Fibroblast of skin of scalp (primary cell): ENCODE measurements at places on chromosomes 7 and 10.

GRCh38 chr10:78139341-78139740 is 105.7 kb downstream of the RPS24 start:
- DNase-seq, result no peak

DNA sequence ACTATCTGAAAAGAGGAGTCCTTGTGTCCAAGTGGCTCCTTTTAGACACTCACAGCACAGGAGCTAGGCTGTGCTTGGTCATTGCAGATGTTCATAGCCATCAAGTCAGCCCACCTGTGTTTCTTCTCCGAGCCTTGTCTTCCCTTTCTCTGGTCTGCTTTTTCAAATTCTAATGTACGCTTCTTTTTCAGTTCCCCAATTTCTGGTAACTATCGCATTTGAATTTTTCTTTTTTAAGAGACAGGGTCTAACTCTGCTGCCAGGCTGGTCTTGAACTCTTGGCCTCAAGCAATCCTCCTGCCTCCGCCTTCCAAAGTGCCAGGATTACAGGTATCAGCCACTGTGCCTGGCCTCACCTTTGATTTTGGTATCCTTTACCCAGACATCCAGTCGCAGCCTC is 18.9 kb downstream of the APBB1IP start:
- no peak for DNase-seq

DNA sequence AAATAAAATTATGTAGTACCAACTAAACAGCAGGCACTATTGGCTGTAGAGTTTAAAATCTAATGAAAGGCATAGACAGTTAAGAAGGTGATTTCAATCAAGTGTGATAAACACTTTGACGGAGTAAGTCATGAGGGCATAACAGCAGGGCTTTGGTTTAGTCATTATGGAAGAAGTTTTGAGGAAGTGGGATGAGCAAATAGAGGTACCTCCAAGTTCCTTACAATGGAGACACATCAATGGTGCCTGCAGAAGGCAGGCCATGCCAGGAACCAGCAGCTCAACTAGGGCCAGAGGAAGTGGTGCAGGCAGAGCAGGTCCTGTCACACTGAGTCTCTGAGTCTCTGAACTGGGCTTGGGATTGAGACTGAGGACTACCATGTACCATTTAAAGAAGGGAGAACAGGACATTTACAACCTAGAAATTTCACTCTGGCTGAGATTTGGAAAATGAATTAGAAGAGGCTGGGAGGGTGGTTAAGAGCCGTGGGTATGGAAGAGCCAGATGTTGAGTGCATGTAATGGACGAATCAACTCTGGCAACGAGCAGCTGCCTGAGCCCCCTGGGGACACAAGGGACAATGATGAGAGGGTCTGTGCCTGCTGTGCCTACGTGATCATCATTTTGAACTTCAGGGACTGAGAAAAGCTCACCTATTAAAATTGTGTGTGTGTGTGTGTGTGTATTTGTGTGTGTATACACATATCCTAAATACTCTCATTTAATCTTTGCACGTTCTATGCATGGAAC is 208.7 kb upstream of the POM121L12 start:
- no peak for DNase-seq

DNA sequence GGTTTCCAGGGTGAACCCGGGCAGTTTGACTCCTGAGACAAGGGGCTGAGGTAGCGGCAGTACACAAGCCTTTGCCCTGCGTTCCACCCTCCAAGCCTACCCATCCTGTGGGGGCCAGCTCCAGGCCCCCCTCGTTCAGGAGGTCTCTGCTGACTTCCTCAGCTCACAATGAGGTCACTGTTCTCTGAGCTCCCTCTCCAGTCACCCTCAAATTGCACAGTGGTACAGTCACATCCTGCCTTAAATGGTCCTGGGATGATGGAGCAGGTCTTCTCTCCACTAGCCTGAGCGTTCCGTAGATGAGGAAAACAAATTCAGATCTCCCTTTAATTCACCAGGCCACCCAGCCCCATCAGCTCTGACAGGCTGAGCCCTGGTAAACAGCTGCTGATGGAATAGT is 90.2 kb downstream of the SH3PXD2A start:
- peak; percentile 66 for DNase-seq

- peak; percentile 54 for DNase-seq
Measured at GRCh38 chr10:117391436-117392205, 16.4 kb upstream of the PDZD8 start.

DNA sequence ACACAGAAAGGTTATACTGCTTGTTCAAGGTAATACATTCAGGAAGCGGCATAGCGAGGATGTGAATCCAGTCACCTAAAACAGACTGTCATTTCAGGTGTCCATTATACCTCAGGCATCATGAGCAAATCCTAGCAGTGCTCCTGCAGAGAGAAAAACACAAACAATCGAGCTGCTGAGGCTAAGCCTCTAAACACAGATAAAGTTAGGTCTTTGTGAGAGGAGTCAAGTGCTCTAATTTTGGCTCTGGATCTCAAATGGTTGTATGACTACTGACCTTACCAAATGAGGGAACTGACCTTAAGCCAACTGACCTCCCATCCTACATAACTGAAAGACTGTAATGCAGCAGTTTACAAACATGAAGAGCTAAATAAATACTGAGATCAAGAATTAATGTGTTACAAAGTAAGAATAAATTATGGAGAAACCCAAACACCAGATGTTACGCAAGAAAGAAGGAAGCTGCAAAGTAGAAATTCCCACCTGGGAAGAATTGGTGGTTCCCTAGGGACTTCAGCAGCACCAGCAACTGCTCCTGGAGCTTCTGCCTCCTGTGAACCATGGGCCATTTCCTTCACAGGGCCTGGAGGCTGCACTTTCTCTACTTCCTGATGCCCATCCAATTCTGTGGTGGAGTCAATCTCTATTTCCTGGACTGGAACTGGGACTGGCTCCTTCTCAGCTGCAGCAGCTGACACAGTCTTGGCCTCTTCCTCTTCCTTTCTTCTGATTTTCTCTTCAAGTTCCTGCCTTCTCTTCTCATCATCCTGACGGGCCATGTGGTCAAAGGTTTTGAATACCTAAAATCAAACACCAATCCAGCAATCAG is 5.8 kb downstream of the NUDCD3 start:
- no peak for DNase-seq

DNA sequence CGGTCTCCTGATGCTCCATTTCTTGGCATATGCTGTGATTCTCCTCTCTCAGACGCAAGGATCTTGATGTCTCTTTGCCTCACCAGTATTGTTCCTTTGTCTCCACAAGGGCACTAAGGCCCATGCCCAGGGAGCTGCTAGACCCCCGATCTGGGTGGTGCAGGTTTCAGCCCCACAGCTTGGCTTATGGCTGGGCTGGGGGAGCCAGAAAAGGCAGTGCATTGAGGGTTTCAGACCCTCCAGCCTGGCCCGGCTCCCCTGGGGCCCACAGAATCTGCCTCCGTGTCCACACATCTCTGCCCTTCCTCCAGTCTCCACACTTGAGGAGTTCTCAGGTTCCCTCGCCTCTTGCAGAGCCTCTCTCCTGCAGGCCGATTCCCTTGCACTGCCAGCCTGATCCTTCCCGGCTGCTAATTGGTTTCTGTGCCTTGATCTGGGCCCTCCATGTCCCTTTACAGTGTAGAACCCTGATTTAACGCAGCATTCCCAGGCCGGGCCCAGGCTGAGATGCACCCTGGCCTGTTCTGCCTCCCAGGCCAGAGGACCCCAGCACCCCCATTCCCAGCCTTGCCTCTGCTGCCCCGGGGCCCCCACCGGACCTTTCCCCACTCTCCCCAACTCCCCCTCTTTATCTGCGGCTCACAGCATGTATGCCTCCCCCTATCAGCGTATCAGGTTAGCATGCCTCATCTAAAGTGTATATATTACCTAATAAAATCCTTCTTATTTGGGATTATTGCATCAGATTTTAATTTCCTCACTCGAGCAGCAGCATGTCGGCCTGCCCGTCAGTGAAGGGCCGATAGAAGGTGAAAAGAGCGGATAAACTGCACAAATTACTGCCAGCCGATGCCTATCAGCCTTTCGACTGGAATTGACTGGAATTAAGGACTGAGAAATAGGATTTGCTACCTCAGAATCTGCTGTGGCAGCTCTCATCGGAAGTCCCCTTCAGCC is 145.7 kb downstream of the C10orf105 start:
- no peak for DNase-seq

DNA sequence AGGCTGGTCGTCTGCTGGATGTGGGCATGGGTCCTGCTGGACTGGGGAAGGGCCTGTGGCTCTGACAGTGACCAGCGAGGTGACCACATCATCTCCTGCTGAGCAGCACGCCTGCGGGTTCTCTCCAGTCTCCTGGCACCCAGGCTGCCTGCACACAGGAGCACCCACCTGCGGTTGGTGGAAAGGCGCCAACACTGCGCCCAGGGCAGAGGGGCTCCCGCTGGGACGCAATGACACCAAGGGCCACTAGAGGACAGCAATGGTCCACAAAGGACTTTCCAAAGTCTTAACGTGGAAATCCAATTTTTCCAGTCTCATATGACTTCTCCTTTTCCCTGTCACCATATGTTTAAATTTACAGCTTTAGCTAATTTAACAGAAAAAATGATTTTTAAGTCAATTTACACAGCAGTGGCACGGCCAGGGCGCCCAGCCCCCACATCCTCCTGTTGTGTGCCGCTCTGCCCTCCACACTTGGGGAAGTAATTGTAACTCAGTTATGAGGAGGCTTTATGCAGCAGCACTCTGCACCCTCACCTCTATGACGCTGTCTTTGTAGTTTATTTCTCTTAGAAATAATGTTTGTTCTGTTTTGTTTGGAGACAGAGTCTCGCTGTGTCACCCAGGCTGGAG is 38.1 kb downstream of the CFAP46 start:
- peak; percentile 35 for DNase-seq

- DNase-seq, result no peak
Measured at GRCh38 chr10:116629340-116629739, 8.6 kb downstream of the PNLIPRP2 start.

GRCh38 chr7:46715579-46715978 is 794.5 kb upstream of the IGFBP3 start:
- no peak for DNase-seq

- DNase-seq, result no peak
Measured at GRCh38 chr10:78777867-78778266, 290.9 kb upstream of the ZMIZ1 start.

DNA sequence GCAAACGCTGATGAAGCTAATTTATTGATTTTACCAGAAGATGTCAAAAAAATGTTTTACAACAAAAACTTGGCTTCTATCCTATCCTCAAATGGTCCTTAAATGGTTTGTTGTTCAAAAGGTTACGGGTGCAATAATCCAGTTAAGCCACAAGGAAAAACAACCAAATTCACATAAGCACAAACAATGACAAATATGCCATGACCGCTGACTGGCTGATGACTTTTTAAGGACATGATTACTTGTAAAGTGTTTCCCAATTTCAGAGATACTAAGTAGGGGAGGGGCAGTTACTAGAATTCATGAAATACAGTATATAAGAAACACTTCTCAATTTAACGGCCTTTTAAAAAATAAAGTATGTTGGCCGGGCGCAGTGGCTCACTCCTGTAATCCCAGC is 28.8 kb downstream of the ABI1 start:
- DNase-seq, result no peak

- DNase-seq, result peak; percentile 36
Measured at GRCh38 chr7:100568896-100569844, 4.5 kb downstream of the SAP25 start.

DNA sequence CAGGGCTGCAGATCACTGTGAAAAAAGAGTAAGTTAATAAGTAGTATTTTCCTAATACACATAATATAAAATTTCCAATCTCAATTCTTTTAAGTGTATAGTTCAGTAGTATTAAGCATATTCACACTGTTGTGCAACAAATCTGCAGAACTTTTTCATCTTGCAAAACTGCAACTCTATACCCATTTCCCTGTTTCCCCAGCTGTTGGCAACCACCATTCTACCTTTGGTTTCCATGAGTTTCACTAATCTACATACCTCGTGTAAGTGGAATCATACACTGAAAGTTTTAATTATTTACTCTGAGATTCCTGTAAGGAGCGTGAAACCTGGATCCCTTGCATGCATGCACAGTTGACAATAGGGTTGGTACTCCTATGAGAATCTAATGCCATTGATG is 155.4 kb downstream of the ZPBP start:
- DNase-seq, result no peak

DNA sequence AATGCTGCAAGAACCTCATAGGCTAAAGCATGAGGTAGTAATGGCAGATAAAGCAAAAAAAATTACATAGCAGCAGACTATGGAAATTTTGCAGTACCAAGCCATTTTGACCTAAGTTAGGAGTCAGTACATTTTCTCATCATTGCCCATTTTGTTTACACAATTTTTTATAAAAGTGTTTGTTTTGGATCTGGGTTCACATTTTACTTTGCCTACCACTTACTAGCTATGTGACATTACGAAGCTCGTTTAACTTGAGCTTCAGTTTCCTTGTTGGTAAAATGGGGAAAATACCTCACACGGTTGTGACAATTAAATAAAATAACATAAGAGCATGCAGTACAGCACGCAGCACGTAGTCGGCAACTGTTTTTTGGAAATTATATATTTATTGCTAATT is 99.6 kb downstream of the ADD3 start:
- DNase-seq, result no peak

GRCh38 chr10:113060201-113061053 is 110.4 kb downstream of the TCF7L2 start:
- DNase-seq, result peak; percentile 45

- no peak for DNase-seq
Measured at GRCh38 chr7:21428659-21428941, 717 bp downstream of the SP4 start.

DNA sequence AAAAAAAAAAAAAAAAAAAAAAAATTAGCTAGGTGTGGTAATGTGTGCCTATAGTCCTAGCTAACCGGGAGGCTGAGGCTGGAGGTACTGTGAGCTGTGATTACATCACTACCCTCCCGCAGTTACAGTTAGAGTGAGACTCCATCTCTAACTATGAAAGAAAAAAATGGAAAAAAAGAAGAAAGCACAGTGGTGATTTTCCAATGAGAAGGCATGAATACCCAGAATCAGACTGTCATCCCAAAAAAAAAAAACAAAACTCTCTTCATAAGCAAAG is 269.9 kb upstream of the MKLN1 start:
- DNase-seq, result no peak

GRCh38 chr10:94193466-94193924 is 169.2 kb downstream of the NOC3L start:
- peak; percentile 89 for DNase-seq

DNA sequence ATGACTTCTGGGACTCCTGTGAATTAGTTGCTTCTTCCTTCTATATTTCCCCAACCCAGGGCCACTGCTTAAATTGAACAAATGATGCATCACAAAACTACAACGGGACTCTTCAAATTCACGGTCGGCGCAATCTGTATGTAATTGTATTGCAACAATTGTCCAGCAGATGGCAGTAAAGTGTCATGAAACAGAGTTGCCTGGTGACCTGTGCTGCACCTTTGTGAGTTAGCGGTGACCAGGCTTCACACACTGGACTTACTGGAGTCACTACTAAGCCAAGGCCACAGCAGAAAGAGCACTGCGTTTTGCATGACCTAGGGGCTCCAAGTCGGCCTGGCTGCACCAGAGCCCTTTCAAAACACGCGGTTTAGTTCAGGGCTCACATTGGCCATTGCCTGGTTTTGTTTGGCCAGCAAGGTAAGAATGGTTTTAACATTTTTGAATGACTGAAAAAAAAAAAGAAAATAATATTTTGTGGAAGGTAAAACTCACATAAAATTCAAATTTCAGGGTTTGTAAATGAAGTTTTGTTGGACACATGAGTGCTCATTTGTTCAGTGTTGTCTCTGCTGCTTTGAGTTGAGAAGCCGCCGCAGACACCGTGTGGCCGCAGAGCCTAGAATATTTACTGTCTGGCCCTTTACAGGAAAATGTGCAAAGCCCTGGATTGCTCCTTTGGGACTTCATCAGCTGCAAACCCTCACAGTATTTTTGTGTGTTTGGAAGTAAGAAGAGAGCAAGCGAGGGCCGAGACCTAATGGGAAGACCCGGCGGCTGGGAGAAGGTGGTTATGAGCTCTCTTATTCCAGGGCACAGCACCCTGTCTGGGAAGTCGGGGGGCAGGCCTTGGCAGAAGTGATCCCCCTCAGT is 23.2 kb upstream of the ZNF32 start:
- DNase-seq, result peak; percentile 64
